Cortex of kidney (tissue), 1 donor: ENCODE measurements at places on chromosomes 6 and 20.

DNA sequence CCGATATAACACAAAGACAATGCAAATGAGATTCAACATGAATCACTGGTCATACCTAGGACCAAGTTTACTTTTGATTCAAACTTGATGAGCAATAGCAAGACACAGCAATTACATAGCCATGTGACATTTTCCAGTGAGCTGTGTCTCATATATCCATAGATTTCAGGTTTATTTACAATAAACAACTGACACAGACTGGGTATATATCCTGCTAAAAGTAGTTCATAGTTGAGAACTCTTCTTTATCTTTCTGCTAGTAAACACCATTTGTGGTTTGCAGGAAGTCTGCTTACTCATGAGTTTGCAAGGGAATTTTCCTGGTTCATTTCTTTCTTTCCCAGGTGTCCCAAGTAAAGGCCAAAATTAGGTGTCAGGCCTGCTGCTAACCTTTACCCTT, 343.4 kb downstream of the KIF16B start:
- no peak for DNase-seq

GRCh38 chr6:42973926-42974325, 5.1 kb downstream of the PEX6 start:
- no peak for DNase-seq

DNA sequence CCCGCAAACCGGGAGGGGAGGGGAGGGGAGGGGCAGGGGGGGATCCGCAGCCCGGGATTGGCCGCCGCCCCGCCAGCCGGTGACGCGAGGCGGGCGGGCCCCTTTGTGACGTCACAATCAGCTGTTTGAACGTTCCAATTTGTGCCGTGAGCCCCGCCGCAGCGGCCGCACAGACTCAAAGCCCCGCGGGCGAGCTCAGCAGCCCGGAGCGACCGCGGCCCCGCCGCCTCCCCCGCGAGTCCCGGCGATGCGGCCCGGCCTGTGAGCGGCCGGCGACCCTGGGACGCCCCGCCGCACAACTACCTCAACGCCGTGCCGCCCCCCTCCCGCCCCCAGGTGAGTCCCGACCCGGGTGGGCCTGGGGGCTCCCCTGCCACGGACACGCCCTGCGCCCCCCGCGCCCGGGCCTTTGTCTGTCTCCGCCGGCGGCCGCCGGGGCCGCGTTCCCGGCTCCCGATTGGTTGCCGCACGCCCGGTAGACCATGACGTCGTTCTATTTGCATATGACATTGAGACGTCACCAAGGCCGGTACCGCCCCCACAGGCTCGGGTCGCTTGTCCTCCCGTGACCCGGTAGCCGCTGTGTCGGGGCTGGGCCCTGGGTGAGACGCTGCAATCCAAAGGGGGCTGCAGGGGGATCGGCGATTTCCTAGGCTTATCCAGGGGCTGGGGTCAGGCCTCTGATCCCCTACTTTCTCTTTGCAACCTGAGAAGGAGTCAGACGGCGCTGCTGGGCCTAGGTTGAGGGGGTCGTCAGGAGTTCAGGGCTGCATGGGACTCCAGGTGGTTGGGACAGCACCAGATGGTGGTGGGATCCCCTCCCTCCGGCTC, at the start of gene TP53INP2:
Gene TP53INP2 (plus strand): TSS at position 168 of the 831 bp plus-strand sequence. CDS start 4,396 bp downstream, outside the sequence.
- peak; percentile 96 for DNase-seq

GRCh38 chr6:31697555-31697954, 5.6 kb downstream of the ABHD16A start:
- DNase-seq: no peak

DNA sequence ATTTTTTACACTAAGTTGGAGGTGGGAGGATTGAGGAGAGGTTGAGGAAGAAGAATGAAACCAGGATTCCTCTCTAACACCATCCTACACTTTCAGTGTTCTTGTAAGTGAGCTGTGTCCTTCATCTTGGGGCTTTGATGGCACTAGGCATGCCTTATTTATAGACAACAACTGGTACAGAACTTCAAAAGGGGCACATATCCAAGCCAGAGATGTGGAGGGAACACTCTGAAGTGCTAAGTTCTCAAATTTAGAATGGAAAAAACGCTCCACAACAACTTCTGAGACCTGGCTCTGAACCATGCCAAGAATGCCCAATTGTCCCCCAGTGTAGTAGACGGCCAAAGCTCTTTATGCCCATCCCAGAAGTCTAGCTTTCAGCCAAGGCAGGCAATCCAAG, 16.2 kb upstream of the PKHD1 start:
- no peak for DNase-seq
